Left renal cortex interstitium (tissue), 4 donors: ENCODE measurements at places on chromosomes 12 and 14. TPM values are rescaled to one million over a fixed set of nuclear protein-coding genes. Genes with fewer than 3 reads are reported as not detected.

GRCh38 chr12:93709386-93709785, 32.2 kb downstream of the CRADD start:
- no peak for DNase-seq

CCDC92 gene
- polyA plus RNA-seq: 50.4 TPM

TPH2 gene
- not detected for polyA plus RNA-seq

DNA sequence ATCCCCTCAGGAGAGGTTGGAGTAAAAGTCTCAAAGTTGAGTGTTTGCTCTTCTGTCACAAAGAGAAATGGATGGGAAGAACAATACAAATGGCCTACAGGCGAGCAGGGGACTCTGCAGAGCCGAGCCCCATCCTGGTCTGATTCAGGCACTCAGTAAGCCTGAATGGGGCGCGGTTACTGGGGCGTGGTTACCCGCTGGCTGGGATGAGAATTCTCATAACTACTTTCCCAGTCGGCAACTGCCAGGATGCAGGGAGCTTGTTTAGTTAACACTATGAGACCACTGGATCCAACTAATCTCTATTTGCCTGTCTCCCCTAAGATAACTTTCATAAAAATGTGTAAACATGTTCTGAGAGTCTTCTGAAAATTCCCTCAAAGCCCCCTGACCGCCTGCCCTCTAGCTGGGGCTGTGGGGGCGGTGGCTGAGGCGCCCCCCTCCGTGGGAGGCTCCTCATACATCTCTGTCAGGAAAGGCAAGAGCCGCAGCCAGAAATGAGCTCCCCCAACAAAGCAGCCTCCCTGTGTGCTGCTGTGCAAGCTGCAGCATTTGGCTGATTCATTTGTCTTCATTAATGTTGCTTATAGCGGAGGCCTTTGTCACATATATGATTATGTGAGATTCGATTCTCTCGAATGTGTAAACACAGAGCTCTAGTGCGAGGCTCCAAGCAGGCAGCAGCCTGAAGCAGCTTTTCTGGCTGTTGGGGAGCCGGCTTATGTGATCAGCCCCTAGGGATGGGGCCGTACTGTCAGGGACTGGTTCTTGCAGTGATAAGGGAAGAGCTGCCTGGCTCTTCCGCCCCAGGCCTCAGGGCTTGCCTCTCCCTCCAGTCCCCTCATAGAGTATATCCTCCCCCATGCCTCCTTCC, 126.1 kb upstream of the ARHGAP5 start:
- no peak for DNase-seq

DNA sequence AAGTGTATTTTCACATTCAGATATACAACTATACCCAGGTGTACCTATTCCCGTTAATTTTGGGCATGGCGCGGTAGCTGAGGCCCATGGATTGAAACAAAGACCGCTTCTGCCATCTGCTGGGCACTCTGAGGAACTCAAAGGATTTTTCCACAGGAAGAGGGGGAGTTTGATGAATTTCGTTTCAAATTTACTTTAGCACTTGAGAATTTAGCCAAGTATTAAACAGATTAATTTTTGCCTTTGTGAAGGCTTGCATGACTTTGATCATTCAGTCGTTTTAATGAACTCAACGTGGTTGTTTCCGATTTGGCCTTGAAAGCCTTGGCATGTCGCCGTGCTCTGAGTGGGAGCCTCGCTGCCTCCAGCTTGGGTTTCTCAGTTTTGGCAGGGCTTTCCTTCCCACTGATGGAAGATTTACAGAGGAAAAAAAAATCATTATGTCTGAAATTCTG, 153.2 kb upstream of the DDHD1 start:
- peak; percentile 85 for DNase-seq

LRRK2 gene
- 30.8 TPM for polyA plus RNA-seq

DNA sequence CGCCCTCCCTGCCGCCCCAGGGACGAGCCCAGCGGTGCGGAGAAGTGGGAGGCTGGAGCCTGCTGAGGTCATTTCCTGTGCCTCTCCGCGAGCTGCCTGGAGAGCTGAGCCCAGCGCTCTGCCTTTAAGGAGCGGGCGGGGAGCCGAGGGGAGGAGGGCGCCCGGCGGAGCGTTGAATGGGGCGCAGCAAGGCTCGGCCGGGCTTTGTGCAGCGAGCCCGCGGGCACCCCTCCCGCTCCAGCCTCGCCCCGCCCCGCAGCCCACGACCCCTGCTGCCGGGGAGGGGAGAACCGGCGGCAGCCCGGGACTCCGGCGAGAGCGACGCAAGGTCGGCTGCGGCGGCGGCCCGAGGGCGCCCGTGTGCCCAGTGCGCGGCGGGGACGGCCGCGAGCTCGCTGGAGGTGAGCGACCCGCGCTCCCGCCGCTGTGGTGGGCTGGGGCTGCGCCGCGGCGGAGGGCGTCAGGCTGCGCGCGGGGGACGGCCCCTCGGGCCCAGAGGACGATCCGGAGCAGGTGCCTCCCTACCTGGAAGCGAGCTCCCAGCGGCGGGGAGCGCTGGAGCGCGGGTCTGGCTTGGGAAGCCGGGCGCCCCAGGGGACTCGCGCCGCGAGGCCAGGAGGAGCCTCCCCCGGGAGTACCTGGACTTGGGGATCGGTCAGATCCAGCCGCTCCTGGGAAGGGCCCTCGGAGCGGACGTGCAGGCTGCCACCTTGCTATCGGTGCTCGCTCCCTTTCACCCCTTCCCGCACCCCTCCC, at the start of gene PLEKHH1:
Gene PLEKHH1 (plus strand): TSS at position 293 of the 756 bp plus-strand sequence. CDS start 8,578 bp downstream, outside the sequence.
- DNase-seq: no peak

- DNase-seq: no peak
Observed at GRCh38 chr12:112611908-112612307, 179.6 kb upstream of the RPH3A start.

RNF212B gene
- polyA plus RNA-seq: 1.9 TPM

DNA sequence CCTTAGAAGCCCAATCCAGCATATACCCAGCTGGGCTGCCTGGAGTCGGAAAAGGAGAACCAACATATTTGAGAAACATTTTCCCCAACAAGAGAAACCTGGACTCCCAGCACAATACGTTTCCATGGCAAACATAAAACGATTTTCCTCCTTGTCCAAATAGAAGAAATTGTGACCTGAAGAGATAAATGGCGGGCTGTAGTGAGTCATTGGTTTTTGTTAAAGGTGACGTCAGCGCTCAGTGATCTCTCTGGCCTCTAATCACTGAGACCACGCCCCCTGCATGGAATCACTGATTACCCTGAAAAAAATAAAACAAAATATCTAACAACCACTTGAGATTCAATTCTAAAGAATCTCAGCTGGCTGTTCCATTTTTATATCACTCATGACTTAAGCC, 6.0 kb downstream of the CCDC60 start:
- DNase-seq: no peak

ERBB3 gene
- polyA plus RNA-seq: 57.6 TPM

AJUBA gene
- 103 TPM for polyA plus RNA-seq

GRCh38 chr14:84671776-84672175, 858.2 kb upstream of the FLRT2 start:
- no peak for DNase-seq

DNA sequence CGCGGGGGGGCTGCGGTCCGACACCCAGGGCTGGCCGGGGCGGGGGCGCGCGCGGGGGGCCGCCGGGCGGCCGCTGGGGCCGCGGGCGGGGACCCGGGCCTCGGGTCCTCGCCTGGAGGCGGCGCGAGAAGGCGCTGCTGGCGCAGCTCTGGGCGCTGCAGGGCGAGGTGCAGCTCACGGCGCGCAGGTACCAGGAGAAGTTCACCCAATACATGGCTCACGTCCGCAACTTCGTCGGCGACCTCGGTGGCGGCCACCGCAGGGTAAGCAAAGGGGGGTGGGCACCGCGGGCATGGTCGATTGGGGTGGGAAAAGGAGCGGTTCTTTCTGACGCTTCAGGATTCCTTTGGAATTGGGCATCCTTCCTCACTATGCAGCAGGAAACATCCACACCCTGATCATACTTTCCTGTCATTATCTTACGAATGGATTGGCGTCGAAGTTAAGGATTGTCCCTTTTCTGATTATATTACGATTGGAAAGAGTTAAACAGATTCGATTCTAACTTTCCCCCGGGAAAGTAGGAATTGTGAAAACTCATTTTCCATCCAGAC, 798 bp downstream of the PDZRN4 start:
- no peak for DNase-seq

EIF4B gene
- 472 TPM for polyA plus RNA-seq

DNA sequence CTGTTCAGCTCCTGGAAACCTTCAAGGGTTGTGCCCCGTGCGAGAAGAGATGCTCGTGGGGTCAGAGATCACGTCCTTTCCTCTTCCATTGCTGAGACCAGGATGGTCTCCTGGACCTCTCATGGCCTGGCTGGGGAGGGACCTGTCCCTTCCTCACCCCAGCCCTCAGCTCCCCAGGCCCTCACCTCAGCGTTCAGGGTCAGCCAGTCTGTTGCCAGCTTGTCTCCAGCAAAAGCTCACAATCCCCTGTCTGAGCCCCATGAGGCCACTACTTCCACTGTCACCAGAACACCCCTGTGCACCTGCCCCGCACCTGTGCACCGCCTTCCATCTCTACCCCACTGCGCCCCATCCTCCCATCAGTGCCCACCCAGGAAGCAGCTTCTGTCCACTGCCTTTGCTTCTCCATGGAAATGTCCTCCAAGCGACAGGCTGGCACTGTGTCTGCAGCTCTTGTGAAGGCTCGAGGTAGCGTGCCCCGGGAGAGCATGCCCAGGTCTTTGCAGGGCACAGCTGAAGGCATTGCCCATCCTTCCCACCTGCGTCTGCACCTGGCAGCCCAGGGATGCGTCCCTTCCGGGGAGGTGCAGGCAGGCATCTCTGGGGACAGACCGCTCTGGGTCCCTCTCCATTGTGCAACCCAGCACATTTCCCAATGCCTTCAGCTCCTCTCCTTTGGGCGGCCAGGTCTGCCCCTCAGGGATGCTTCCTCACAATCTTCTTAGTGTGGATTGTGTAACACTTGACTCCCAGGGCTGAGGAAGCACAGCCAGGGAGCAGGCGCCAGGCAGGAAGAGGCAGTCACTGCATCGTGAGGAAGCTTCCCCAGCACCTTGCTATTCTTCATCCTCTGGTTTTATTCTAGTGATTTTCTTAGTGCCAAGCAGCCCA, 179.6 kb downstream of the ADGRD1 start:
- DNase-seq: no peak

PMEL gene
- polyA plus RNA-seq: 4.6 TPM

NDUFB1 gene
- 157 TPM for polyA plus RNA-seq
